ENCODE measurements at places on chromosomes 3 and 15.

DNA sequence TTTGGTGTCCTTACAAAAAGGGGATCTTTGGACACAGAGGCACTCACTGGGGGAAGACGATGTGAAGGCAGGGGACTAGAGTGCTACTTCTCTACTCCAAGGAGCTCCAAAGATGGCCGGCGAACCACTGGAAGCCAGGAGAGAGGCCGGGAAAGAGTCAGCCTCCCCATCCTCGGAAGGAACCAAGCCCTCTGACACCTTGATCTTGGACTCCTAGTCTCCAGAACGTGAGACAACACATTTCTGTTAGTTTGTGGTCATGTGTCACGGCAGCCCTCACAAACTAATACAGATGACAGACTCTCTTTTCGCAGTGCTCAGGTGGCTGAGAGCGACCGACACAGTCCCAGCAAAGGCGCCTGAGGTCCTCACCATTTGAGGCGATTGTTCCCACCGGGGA, 24.4 kb upstream of the ATP2B2 start:
- DNase-seq: no peak

DNA sequence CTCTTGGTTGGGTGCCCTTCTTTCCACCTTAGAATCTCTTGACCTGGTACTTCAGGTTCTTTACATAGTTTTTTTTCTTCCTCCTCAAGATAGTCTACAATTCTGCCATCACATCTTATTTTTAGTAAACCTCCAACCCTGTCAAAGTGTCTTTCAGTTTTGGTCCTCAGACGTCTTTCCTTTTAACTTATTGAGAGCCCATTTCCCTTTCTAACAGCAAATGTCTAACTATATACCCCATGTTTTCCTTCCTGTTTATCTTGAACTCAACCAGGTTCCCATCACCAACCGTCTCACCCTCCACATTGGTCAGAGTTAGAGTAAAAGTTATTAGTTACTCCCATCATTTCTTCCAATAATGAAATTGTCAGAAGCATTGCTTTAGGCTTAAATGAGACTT, 10.4 kb downstream of the KBTBD12 start:
- no peak for DNase-seq

DNA sequence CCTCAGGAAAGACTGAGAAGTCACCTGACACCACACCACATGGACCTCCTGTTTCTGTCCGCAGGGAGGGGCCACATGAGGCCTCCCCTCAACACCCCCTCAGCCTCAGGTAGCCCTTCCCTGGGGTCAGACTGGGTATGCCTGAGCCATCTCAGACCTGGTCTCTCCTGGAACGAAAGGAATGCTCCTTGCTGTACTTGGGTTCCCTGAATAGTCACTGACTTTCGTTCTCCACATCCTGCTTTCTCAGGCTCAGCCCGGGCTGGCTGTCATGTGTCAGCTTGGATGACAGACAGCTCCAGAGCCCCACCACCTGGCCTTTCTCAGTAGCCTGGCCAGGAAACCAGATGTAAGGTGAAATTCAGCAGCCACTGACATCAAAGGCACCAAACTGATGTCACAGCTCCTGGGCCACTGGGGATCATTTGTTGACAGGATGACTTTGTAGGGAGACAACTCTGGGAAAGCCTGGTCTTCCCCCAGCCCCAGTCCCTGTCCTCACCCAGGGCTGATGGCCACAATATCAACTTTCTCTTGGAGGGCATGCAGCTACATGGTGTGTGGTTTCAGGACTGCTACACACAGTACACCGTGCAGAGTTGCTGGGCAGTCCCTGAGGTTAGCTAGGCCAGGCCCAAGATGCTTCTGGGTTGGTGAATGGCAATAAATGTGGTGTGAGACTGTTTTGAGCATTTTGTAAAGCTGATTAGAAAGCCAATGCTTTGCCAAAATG, 141.4 kb upstream of the MRPS22 start:
- peak; percentile 28 for DNase-seq

- peak; percentile 29 for DNase-seq
Observed at GRCh38 chr15:74432968-74433591, 678 bp downstream of the SEMA7A start.

GRCh38 chr3:163560459-163560858, 1517.8 kb downstream of the SI start:
- DNase-seq: no peak

Data from RWPE1 (cell line).